CD4-positive, alpha-beta T cell (primary cell): ENCODE measurements at places on chromosomes 11 and 22.

DNA sequence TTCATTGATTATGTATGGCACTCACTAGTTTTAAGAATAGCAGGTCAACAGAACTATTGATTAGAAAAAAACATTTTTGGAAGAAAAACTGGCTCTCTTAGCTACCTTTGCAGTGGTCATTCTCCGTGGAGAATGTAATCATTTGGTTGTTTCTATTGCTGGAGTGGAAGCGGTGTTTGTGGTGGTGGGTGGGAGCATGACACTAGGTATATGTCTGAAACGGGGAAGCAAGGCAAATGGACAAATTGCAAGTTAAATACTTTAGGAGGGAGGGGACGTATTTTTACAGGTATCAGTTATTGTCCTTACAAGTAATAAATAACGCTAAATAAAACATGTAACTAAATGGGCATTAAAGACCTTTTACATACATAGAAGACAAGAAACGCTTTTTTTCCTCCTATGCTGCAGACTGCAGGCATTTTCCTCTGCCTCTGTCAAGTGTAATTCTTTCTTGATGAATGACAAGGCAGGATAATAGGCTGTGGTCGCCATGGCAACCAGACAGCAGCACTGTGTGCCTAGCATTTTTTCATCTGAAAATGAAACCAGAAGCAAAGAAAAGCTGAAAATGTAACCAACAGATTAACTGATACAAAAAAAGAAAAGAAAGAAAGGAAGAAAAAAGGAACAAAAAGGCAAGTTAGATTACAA, 46.2 kb downstream of the BLID start:
- no peak overlapping the region for H3K27ac ChIP-seq
- no peak overlapping the region for H3K4me3 ChIP-seq
- no peaks in the 10 kb centered on the region for H3K4me1 ChIP-seq

DNA sequence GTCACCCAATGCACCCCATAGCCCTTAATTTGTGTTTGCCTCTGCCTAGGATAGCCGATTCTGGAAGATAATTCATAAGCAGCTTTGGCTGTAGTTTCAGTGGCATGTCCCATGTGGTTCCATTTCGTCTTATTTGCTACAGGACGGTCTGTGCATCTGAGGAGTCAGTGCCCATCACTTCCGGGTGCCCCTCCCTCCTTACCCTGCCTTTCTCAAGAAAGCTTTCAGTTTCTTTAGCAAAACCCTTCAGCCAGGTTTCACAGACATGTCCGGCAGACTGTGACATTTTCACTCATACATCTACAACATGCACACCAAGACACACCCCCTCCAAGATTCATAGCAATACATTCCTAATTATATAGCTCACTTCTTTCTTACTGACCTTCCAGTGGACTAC, 14.3 kb downstream of the TP53AIP1 start:
- H3K27ac ChIP-seq, result no peak overlapping the region
- H3K4me1 ChIP-seq, result peaks cover 6% of the 10 kb centered on the region
- no peaks in the 10 kb centered on the region for H3K27me3 ChIP-seq
- H3K4me3 ChIP-seq, result no peak overlapping the region
- DNase-seq, result no peak

- H3K4me1 ChIP-seq, result no peaks in the 10 kb centered on the region
- no peak for DNase-seq
- H3K36me3 ChIP-seq, result no peaks in the 10 kb centered on the region
- no peak overlapping the region for H3K27ac ChIP-seq
These were observed 41.8 kb downstream of the MMP20 start for GRCh38 chr11:102583141-102583873.

DNA sequence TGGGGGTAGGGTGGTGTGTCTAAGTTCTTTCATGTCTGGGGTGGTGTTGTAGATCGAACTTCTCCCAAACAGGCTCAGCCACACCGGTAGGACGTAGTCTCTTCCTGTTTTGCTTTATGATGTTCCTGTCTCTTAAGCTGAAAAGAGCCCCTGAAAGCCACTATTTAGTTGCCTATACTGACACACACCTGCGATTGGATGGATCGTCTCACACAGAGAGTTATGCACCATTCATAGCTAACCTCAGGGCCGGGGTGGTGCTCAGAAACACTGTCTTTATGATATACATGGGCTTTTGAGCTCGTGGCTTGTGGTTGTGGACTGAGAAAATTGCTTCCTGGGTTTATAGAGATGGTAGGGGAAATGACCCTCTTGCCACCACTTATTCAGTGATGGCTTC, 137.6 kb downstream of the TEAD1 start:
- H3K27ac ChIP-seq, result no peak overlapping the region
- peaks cover 9% of the 10 kb centered on the region for H3K27me3 ChIP-seq
- no peaks in the 10 kb centered on the region for H3K4me1 ChIP-seq
- no peaks in the 10 kb centered on the region for H3K36me3 ChIP-seq
- DNase-seq, result no peak
- no peak overlapping the region for H3K4me3 ChIP-seq

DNA sequence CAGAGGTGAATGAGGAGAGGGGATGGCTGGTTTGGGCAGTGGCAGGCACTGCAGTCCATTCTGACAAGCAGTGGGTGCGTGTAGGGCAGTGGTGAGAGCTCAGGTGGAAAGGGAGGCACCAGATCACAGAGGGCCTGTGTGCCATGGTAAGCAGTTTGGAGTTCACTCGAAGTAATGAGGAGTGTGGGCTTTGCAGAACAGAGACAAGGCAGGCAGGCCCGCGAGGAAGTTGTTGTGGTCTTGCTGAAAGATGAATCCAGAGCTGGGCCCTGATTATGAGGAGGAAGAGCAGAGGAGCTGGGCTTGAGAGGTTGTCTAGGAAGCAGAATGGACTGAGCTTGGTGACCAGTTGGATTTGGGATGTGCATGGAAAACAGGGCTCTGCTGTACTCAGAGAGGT, 1.6 kb upstream of the DNAJB13 start:
- no peak overlapping the region for H3K4me3 ChIP-seq
- no peaks in the 10 kb centered on the region for H3K27me3 ChIP-seq
- H3K4me1 ChIP-seq, result no peaks in the 10 kb centered on the region
- H3K36me3 ChIP-seq, result no peaks in the 10 kb centered on the region

GRCh38 chr11:19703211-19703610, 9.4 kb upstream of the NAV2 start:
- no peaks in the 10 kb centered on the region for H3K36me3 ChIP-seq
- H3K4me1 ChIP-seq, result no peaks in the 10 kb centered on the region
- DNase-seq, result no peak
- H3K4me3 ChIP-seq, result no peak overlapping the region

DNA sequence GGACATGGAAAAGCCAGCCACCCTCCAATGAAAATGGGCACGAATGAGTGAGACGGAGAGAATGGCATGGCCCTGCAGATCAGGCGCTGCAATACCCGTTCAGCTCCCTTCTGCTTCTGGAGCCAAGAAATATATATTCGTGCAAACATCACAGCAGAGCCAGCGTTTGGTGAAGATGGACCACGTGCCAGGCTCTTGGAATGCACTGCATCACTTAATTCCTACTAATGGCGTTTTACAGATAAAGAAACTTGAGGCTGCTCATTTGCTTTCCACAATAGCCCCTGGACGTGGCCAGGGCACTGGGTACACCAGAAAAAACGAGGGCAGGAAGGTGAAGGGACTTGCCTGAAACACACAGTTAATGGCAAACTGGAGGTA, 1.6 kb upstream of the FXYD2 start:
- H3K36me3 ChIP-seq, result no peaks in the 10 kb centered on the region
- peaks cover 74% of the 10 kb centered on the region for H3K4me1 ChIP-seq
- H3K27me3 ChIP-seq, result no peaks in the 10 kb centered on the region
- no peak overlapping the region for H3K4me3 ChIP-seq

GRCh38 chr22:27612115-27612514, 189.4 kb downstream of the MN1 start:
- no peak for DNase-seq
- H3K36me3 ChIP-seq, result no peaks in the 10 kb centered on the region
- no peak overlapping the region for H3K27ac ChIP-seq
- no peaks in the 10 kb centered on the region for H3K4me1 ChIP-seq

- H3K27me3 ChIP-seq, result no peaks in the 10 kb centered on the region
- DNase-seq, result no peak
- H3K4me3 ChIP-seq, result no peak overlapping the region
- no peak overlapping the region for H3K27ac ChIP-seq
- H3K4me1 ChIP-seq, result no peaks in the 10 kb centered on the region
These were observed 36.2 kb downstream of the IGHMBP2 start for GRCh38 chr11:68939583-68940555.
